NCI-H2029 (cell line): ENCODE measurements at places on chromosomes 4 and X.

GRCh38 chrX:20116087-20116576, 575 bp downstream of the MAP7D2 start:
- DNase-seq = no peak

GRCh38 chr4:5772528-5773270, 61.7 kb downstream of the EVC start:
- no peak for DNase-seq

- no peak for DNase-seq
These were observed 6.6 kb downstream of the PF4V1 start for GRCh38 chr4:73859614-73860088.

DNA sequence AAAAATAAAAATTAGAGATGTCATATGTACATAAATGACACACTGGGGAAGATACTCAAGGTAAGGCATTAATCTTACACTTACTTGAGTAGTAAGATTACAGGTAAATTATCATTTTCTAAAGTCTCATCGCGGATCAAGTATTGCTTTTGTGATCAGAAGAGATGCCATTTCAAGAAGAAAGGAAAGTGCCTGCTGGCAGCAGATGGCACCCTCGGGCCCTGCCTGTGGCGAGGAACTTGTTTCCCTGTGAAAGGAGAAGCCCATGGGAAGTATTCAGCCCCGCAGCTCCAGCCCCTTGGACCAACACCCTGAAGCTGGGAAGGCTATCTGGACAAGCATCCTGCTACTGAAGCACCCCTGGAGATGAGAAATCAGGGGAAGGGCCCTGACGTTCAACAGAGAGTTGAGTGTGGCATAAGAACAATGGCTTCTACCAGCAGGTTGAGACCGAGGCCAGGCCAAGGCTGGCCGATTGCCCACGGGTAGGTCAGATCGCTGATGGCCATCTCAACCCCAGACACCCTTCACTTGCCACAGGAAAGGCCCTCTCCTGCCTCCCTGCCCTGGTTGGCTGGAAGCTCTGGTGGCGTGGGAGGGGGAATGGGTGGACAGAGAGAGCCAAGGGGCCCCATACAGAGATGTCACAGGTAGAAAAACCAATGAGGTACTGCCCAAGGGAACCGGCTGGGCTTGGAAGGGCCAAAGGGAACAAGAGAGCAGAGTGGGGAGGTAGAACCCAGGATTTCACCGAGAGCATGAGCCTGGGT, 18.8 kb upstream of the MXD4 start:
- no peak for DNase-seq

DNA sequence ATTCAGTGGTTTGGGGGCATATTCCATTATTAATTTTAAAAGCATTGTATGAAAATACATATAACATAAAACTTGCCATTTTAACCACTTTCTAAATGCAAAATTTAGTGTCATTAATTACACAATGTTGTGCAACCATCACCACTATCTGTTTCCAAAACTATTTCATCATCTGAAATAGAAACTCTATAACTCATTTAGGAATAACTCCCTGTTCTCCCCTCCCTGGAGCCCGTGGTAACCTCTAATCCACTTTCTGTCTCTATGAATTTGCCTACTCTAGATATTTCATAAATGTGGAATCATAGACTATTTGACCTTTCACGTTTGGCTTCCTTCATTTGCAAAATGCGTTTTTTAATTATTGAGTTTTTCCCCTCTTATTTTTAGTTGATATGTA, 101.4 kb upstream of the GPC4 start:
- no peak for DNase-seq

DNA sequence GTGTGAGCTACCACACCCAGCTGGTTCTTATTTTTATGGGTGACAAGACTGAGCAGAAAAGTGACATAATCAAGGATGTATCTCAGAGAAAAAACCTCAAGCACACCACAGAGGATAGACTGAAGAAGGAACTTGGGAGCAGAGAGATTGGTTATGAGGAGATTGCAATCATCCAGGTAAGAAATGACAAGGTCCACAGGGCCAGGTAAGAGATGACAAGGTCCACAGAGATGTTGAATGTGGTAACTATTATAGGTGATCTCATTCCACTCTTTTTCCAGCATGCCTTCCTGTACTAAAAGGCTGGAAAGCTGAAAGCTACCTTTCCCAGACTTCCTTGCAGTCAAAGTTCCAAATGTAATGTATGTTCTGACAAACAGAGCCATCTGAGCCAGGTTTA, 15.9 kb upstream of the RBM47 start:
- no peak for DNase-seq

- no peak for DNase-seq
These were observed 60.9 kb upstream of the TXK start for GRCh38 chr4:48194971-48195370.

GRCh38 chrX:13816643-13817627, at the start of gene GPM6B:
TSS of gene GPM6B (minus strand) at chrX:13817093. CDS start at chrX:13816904, 189 bp downstream.
- DNase-seq = no peak

- no peak for DNase-seq
These were observed 137.2 kb upstream of the PGRMC2 start for GRCh38 chr4:128424527-128425497.

- DNase-seq = no peak
These were observed 460.4 kb upstream of the DIAPH2 start for GRCh38 chrX:96224279-96224678.

GRCh38 chr4:57102050-57102624, 8.0 kb downstream of the IGFBP7 start:
- no peak for DNase-seq

GRCh38 chrX:151153086-151153485, 23.3 kb upstream of the GPR50 start:
- no peak for DNase-seq

DNA sequence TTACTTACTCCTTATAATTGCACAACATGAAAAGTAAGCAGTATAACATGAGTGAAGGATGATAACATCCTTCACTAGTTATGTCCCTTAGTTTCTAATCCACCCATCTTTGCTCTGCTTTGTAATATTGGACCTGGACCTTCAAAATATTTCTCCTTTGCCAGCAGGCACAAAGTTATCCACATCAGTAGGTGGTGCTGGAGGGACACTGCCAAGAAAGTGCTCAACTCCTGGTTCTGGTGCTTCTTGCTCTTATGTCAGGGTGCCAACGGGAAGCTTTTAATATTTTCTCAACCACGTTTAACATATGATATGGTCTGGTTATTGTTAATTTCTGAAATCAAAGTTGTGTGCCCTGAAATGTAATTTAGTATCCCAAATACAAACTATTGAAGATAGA, 49.1 kb downstream of the TMEM165 start:
- DNase-seq = no peak
